ENCODE measurements at places on chromosomes 5 and 9.
A peak's percentile ranks its signal among the peaks of the same experiment; 100 is the strongest.

GRCh38 chr9:130030651-130031127 lies 12.3 kb downstream of the FNBP1 start:
- no peak for DNase-seq

DNA sequence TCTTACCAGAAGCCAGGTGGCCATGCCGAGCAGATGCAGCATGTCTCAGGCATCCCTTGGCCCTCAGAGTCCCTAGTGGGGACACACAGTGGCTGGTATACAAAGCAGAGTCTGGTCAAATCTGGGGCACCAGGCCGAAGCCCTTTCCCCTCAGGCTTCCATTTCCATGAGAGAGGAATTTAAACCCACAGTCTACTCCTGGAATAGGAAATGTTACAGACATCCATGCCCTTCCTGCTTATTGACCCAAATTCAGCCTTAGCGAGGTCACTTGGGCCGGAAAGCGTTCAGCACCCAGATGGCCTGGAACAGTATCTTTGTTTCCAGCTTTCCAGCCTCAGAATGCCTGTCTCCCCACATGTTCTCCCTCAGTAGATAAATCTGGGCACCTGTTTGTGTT lies 131.7 kb downstream of the PIP5K1B start:
- no peak for DNase-seq

DNA sequence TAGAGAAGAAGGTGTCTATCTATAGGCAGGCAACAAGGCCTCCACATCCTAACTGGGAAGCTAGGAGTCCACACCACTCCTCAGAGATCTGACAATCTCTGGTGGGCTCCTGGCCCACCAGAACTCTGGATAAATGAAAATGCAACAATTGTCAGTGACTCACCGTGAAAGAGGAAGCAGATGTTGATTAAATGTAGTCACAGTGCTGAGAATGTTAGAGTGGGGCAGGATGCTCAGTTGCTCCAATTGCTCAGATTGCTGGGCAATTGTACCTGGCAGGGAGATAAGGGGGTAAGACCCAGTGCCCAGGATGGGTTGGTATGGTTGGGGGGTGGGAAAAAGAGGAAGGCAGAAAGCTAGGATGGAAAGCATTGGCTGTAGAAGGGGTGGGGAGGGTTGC lies 4.3 kb downstream of the CCL19 start:
- no peak for DNase-seq

DNA sequence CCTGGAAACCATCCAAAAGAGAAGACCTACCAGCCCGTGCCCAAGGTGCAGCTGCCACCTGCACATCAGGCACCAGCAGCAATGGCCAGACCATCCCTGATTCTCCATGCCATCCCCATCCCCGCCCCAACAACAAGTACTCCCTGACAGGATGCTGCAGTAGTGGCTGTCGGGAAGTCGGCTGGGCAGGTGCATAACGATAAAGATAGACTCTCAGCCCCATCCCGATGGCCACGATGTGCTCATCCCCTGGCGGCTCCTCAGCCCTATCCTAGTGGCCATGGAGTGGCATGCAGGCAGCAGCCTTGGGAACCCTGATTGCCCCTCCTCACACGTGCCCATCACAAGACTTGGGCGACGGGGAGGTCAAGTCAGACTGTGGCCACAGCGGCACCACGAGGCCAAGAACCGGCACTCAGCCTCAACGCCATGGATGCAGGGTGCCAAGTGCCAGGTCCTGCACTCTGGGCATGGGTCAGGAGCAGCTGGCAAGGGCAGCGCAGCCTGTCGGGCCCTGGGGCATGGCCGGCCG lies 368.8 kb upstream of the SPATA31A5 start:
- no peak for DNase-seq

GRCh38 chr9:9142001-9142400 lies 1342.4 kb upstream of the DMAC1 start:
- no peak for DNase-seq

GRCh38 chr5:34550247-34550646 lies 105.9 kb upstream of the RAI14 start:
- DNase-seq = no peak

DNA sequence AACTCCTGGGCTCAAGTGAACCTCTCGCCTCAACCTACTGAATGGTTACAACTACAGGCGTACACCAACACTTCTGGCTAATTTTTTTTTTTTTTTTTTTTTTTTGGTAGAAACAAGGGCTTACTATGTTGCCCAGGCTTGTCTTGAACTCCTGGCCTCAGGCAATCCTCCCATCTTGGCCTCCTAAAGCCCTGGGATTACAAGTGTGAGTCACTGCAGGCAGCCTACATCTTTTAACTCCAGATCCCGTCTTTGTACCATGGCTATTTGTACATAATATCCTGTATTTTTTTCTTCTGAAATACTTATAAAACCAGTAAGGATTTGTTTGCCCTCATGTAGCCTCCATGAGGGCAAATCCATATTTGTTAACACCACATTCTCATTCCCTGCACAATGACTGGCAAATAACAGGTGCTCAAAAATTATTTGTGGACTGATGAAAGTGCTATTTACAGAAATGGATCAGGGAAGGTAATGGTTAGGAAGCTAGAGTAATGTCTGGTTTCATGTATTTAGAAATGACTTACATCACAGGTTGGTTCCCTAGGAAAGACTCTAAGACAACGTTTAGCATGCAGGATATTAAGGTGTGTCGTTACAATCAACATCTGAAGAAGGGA lies 51.9 kb upstream of the POU5F2 start:
- no peak for DNase-seq

DNA sequence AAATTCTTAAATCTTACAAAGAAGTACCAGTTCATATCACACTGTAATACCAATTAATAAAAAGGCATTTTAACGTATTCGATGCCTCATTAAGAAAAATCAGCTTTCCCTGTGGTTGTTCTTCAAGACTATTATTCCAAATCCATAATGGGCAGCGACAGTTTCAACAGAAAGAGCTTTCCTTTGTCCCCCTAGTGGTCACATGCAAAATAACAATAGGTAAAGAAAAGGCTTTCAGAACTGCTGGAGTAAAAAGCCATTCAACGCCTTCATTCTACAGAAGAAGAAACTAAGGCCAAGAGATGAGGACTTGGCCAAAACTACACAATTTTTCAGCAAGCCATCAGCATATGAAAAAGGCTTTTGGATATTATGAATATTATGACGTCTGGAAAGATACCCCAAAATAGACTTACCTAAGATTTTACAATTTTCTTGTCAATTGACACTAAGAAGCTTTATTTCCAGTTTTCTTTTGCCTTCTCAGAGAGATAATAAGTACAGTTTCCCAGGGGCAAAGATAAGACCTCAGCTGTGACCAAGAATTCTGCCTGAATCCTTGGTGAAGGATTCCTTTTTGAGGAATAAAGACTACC lies 6.7 kb upstream of the CDH6 start:
- DNase-seq = no peak

- DNase-seq = no peak
These were observed 3.5 kb upstream of the BTF3 start for GRCh38 chr5:73494721-73495120.

GRCh38 chr9:112112519-112112918 lies 62.6 kb downstream of the SUSD1 start:
- no peak for DNase-seq

DNA sequence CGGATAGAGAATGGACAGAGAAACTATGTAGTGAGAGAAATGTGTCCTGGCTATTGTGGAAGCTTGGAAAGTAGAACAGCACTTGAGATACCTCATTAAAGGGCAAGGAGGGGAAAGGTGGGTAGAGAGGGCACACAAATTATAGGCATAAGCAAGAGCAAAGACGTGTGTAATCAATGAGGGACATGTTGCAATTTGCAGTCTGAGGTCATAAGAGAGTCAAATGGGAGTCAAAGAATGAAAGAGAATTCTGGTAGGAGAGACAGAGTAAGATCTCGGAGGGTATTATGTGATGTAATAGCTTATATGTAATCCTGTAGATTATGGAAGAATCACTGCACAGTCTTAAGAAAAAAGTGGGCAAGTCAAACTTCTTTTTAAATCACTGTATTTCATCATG lies 312.0 kb upstream of the RGMB start:
- DNase-seq = no peak

DNA sequence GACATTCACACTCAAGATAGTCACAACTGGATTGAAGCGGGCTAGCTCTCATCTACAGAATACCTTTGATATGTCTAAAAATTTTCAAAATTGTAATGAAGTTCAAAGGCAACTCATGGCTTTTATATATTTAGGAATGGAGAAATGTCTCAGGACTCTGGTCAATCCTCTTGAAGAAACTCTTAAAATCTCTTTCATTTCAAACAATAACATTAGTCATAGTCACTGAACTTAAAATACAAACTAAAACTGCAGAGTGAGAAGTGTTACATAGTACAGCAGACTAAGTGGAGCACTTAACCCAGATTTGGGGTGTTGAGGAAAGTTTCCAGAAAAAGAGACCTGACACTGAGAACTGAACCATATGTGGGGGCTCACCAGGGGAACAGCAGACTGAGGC lies 20.7 kb downstream of the FANCC start:
- no peak for DNase-seq

DNA sequence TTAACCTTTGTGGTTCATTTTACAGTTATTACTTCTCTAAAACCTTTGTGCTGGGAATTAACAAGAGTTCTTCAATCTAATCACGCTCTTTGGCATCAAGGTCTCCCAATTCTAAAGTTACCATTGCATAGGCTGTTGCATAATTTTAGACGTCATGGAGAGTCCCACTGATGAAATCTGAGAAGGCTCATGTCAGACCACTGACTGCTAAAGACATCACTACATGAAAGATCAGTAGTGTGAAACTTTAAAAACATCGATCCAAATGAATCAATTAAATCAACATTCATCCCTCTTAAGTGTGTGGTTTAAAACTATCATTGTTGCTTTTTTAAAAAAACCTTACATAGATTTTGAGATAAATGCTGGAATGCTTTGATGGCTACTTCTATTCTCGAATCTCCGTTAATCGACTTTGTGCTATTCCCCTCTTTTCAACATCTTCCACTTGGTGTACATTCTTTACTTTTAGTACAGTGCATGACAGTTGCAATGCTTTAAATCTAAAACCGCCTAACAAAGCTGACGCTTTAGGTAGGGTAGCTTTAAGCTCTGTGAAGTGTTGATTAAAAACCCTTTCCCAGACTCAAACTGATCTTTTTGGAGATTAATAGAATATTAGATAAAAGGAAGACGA lies 33.6 kb downstream of the NR2F1 start:
- DNase-seq = no peak

- no peak for DNase-seq
These were observed 15.4 kb upstream of the WNK2 start for GRCh38 chr9:93168581-93168980.

DNA sequence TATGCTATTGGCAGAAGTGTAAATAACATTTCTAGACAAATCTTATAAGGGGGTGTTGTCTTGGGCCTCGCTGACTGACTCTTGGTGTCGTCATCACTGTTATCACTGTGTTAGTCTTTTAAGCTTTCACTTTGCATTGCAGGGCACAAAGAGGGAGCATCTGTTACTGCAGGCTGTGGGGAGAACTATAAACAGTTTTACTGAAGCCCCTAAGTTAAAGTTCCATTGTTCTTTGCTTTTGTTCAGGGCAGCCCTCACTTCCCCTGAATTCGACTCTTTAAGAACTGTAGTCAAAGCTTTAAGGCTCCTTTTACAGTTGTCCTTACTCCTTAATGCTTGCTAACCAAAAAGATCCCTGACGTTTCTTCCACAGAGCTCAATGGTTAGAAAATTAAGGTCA lies 605.0 kb downstream of the RAB3C start:
- DNase-seq = no peak

DNA sequence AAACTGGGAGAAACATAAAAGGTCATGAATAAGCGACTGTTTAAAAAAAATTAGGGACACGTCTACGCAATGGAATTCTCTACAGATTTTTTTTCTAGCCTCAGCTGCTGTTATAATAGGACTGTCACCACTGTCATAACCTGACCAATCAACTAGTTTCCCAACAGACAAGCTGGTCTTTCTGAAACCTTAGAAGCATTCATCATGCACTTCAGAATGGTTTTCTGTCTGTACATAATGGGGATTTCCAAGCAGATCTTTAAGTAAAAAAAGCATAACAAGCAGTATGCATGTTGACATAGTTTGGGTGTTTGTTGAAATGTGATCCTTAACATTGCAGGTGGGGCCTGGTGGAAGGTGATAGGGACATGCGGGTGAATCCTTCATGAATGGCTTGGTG lies 58.3 kb upstream of the SEMA6A start:
- DNase-seq = no peak

GRCh38 chr9:129584136-129584535 lies 36.8 kb downstream of the C9orf50 start:
- peak; percentile 23 for DNase-seq

- DNase-seq = no peak
These were observed 462.5 kb downstream of the SPOCK1 start for GRCh38 chr5:137036640-137037039.

DNA sequence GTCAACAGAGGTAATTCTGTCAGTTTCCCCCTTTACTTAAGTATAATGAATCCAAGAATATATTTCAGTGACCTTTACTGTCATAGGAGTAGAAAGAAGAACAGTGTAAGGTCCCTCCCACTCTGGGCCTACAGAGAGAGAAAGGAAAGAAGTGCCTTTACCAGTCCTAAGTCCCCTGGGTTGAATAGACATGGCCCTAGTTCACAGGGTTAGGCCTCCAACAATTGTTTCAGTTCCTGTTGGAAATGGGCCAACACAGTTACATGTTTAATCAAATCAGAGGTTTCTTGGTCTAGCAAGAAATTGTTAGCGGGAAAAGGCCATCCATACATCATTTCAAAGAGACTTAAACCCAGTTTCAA lies 605.6 kb downstream of the MTRR start:
- no peak for DNase-seq

DNA sequence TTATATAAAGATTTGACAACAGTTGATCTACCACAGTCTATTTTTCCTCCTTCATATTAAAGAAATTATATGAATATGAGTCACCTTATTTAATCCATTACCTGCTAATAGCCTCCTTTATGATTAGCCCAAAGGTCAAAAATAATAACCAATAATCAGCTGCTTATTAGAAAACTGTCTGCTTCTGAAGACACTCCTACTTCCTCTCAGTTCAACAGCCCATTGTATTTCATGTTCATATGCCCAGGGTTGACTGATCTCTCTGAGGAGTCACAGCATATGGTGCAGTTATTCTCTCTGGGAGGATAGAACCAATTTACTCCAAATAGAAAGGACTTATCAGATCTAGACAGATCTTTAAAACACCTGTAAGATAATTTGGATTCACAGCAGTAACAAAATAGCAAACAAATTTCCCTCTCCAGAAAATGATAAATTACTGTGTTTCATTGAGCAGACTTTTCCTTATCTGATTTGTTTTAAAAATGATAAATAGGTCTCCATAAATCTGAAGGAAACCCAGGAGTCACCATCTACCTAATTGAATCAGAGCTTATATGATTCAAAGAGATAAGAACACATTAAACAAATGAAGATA lies 180.4 kb upstream of the ITGA1 start:
- no peak for DNase-seq

All from activated CD4-positive, CD25-positive, alpha-beta regulatory T cell treated with anti-CD3 and anti-CD28 coated beads, Interleukin-2, amount 50 U/mL, for 16 hours (primary cell).